ENCODE measurements at places on chromosomes 4 and X.

DNA sequence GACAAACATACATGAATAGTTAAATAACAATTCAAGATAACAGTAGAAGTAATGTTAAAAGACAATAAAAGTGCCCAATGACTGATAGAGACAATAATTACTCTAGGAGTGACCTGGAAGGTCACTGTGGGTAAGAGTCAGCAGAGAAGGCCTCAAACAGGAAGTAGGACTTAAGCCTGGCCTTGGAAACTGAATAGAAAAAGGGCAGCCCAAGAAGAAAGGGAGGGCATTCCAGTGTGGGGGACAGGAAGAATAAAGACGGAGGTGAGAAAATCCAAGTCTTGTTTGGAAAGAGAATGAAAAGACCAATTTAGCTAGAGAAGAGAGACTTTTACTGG lies 6.0 kb downstream of the P2RY4 start:
- DNase-seq, result no peak

GRCh38 chr4:6986072-6986780 lies 56.9 kb upstream of the TADA2B start:
- DNase-seq, result no peak

GRCh38 chr4:113179996-113180395 lies 130.5 kb downstream of the ANK2 start:
- DNase-seq, result no peak

GRCh38 chr4:168588916-168589531 lies 92.2 kb downstream of the PALLD start:
- DNase-seq, result no peak

DNA sequence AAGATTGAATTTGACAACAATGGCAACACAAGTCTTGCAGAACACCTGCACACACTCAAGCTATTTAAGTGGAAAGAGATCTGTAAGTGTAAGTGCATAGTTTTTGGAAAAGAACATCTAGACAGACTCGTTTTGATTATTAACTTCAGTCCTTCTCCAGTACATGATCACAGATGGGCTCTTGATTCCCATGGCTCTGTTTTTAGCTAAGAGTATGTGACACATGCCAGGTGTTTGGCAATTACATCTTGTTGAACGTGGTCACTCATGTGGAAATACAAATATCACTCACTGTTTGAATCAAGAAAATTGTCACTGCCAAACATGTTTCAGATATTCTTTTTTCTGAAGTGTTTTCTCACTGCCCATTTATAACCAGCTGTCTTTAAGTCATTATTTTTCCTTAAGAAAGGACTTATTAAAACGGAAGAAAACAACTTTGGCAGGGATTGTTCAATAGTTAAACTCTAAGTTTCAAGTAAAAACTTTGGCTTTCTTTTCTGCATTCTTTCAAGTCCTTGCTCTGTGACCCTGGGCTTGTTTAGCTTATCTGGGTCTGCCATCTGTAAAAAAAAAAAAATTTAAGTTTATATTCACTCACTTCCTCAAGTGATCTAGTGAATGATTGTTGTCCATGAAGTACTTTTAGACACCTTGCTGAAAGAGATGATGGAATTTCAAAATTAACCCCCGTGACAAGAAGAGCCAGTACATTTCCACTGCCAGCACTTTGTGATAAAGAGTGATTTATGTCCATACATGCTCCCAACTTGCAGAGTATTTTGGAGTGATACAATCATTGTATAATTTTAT lies 125.4 kb downstream of the ATXN3L start:
- DNase-seq, result no peak

GRCh38 chrX:91435395-91435794 lies 756 bp downstream of the PABPC5 start:
- DNase-seq, result no peak

DNA sequence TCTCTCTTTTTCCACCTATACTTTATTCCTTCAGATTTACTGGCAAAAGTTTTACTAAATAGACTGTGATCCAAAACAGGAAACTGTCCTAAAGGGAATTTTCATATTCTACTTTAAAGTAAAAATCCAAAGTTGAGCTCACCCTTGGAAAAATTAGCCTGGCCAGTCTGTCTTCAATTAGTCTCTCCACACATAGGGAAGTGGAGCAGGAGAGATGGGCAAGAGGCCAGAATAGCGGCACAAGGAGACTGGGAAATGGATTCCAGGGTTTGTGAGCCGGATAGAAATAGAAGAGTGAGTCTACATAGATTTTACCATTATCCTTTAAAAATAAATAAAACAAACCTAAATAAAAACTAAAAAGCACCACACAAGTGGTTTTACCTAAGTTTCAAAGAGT lies 16.2 kb upstream of the FRMD7 start:
- no peak for DNase-seq

- DNase-seq, result no peak
Observed at GRCh38 chrX:97616883-97617530, 733.3 kb downstream of the RPA4 start.
